Large intestine (tissue), 12 donors: ENCODE measurements at places on chromosomes 1 and 21.

DNA sequence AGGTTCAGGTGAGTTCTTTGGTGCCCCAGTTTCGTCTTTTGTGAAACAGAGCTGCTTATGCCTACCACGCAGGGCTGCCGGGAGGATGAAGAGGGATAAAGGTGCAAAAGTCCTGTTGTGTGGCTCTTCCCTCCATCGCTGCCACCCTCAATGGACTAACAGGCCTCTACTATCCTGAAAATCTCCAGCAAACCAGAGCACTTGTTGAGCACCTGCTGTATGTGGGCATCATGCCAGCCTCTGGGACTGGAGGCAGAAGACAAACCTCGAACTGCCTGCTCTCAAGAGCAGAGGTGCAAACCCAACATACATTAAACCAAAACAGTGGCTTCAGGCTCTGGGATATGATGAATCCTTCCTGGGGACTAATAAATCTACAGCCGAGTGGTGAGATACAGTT, 174.1 kb downstream of the ACTL8 start:
- no peak for DNase-seq

GRCh38 chr1:9782897-9783296, 40.9 kb downstream of the CLSTN1 start:
- no peak for DNase-seq

- no peak for DNase-seq
Observed at GRCh38 chr1:235783148-235783776, 83.4 kb downstream of the LYST start.

- no peak for DNase-seq
Observed at GRCh38 chr1:244012202-244012601, 38.9 kb upstream of the ZBTB18 start.

DNA sequence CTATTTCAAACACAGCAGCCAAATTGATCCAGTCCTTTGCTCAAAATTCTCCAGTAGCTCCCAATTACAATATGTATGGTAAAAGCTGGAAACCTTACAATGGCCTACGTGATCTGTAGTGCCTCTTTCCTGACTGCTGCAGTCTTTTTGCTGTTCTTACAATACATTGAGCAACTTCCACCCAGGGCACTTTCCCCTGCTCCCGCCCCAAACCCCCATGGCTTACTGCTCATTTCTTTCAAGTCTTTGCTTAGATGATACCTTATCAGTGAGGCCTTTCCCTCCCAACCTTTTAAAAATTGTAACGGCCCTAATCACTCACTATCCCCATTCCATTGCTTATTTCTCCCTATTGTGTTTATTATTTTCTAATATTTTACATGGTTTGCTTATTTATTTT, 43.9 kb upstream of the APOBEC4 start:
- no peak for DNase-seq

DNA sequence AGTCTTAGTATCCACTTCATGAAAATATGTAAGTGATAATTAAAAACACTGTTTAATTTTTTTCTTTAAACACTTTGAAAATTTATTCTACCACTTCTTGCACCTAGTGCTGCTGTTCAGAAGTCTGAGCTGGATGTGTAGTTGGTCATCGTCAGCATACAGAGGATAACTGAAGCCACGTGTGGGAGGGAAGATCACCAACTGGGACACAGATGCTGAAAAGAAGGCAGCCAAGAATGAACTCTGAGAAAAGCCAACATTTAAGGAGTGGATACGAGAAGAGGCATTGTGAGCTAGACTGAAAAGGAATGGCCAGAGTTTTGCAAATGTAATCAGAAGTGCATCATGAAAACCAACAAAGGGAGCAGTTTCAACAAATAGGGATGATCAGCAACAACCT, 24.6 kb upstream of the CLCA4 start:
- DNase-seq: no peak

GRCh38 chr1:111063595-111063994, 76.3 kb downstream of the DRAM2 start:
- no peak for DNase-seq
